ENCODE measurements at places on chromosomes 7 and 10.

- H3K27me3 ChIP-seq = no peaks in the 10 kb centered on the region
- DNase-seq = no peak
- no peak overlapping the region for H3K4me3 ChIP-seq
- peaks cover 3% of the 10 kb centered on the region for H3K4me1 ChIP-seq
- H3K36me3 ChIP-seq = peaks cover 47% of the 10 kb centered on the region
These were observed 8.9 kb downstream of the MSS51 start for GRCh38 chr10:73424478-73424877.

DNA sequence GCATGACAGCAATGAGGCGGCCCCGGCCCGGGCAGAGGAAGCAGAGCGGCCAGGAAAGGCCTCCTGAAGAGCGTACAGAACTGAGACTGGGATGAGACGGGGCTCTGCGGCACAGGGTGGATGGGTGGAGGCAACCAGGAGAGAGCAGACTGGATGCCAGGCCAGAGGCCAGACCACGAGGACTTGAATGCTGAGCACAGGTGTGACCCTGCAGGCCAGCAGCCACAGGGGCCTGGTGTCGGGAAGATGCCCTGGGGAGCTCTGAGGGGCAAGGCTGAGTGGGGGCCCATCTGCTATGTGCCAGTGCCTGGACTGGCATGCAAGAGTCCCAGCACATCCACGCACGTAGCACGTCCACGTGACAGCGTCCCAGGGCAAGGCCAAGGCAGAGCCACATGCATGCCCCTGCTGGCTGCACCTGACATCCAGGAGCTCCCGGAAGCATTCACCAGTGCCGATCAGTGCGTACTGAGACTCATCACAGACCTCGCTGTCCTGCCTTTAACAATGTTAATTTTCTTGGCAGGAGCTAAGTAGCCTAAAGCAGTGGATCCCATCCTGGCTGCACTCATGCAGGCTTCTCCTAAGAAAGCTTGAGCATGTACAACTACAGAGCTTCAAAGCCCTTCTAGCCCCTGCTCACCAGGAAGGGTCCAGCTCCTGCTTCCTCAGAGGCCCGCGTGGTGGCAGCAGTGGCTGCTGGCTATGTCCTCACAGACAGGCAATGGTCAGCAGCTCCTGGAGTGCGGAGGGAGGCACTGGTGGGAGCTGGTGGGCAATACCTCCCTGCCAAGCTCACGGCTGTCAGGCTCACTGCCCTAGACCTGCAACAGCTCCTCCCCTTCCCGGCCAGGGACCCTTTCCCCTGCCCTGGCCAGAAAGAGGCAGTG lies 18.0 kb downstream of the GRID1 start:
- no peaks in the 10 kb centered on the region for H3K36me3 ChIP-seq
- H3K27ac ChIP-seq = no peak overlapping the region
- H3K4me3 ChIP-seq = no peak overlapping the region

- H3K4me3 ChIP-seq = no peak overlapping the region
- H3K27ac ChIP-seq = no peak overlapping the region
- H3K4me1 ChIP-seq = peaks cover 10% of the 10 kb centered on the region
- H3K36me3 ChIP-seq = no peaks in the 10 kb centered on the region
- H3K27me3 ChIP-seq = no peaks in the 10 kb centered on the region
- no peak for DNase-seq
These were observed 133.1 kb upstream of the SH2B2 start for GRCh38 chr7:102153599-102153946.

- H3K27ac ChIP-seq = no peak overlapping the region
- DNase-seq = no peak
- H3K36me3 ChIP-seq = no peaks in the 10 kb centered on the region
- H3K27me3 ChIP-seq = no peaks in the 10 kb centered on the region
- no peak overlapping the region for H3K4me3 ChIP-seq
These were observed 218.3 kb downstream of the POU6F2 start for GRCh38 chr7:39195967-39196366.
